ENCODE measurements at places on chromosomes 1 and 21. TPM values are rescaled to one million over a fixed set of nuclear protein-coding genes. Genes with fewer than 3 reads are reported as not detected.

Gene LY9
- 0.89 TPM for total RNA-seq

Gene INAVA
- 16.4 TPM for total RNA-seq

Gene NCAM2
- 7.1 TPM for total RNA-seq

Gene TFB2M
- total RNA-seq = 15.5 TPM

Gene LAD1
- total RNA-seq = 35.7 TPM

Gene CRYBG2
- 15.4 TPM for total RNA-seq

Gene SLAMF6
- 0.39 TPM for total RNA-seq

Gene CCDC181
- 0.30 TPM for total RNA-seq

Gene TSACC
- total RNA-seq = not detected

Gene DIO1
- not detected for total RNA-seq

DNA sequence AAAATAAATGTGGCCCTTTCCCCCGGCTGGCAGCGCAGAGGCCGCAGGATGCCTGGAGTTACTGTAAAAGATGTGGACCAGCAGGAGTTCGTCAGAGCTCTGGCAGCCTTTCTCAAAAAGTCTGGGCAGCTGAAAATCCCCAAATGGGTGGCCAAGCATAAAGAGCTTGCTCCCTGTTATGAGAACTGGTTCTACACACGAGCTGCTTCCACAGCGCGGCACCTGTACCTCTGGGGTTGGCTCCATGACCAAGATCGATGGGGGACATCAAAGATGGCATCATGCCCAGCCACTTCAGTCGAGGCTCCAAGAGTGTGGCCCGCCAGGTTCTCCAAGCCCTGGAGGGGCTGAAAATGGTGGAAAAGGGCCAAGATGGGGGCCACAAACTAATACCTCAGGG, 95.9 kb downstream of the LRIG2 start:
- no peak for DNase-seq

- DNase-seq = no peak
Measured at GRCh38 chr1:70891051-70891843, 156.4 kb downstream of the PTGER3 start.

- DNase-seq = no peak
Measured at GRCh38 chr1:223230161-223230881, 87.3 kb upstream of the TLR5 start.

- DNase-seq = no peak
Measured at GRCh38 chr1:65467536-65467935, 47.1 kb downstream of the LEPR start.

- DNase-seq = no peak
Measured at GRCh38 chr1:74652711-74653139, 20.9 kb downstream of the ERICH3 start.

- DNase-seq = peak; percentile 92
Measured at GRCh38 chr21:34129039-34129891, 55.9 kb downstream of the MRPS6 start.

GRCh38 chr1:40818264-40818961, 34.8 kb downstream of the KCNQ4 start:
- no peak for DNase-seq

DNA sequence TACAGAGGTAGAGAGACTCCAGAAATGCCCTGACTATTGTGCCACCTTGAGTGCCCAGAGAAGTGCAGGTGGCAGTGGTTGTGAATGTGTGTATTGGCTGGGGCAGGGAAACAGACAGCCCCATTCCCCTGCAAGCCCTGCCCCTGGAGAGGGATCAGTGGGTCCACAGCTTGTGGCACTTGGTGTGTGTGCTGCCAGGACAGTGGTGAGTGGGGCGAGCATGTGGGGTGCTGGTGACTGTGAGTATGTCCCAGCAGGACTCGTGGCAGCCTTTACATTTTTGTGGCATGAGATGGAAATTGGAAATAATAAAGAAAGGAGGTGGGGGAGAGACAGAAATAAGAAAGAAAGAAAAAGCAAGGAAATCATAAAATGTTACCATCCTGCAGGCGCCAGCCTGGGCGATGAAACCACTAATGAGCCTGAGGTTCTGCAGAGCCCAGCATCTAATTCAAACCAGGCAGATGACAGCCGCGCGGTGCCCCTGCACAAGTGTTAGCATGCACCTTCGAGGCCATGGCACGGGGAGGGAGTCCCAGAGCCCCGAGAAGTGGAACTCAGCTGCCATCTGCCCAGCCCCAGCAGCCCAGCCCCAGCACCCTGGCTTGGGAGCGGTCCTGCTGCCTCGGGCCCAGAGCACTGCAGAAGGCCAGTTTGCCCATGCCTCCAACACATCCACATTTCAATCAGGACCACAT, 49.1 kb upstream of the ZBTB40 start:
- DNase-seq = no peak

GRCh38 chr1:54477153-54477561, 70.9 kb upstream of the ACOT11 start:
- no peak for DNase-seq

DNA sequence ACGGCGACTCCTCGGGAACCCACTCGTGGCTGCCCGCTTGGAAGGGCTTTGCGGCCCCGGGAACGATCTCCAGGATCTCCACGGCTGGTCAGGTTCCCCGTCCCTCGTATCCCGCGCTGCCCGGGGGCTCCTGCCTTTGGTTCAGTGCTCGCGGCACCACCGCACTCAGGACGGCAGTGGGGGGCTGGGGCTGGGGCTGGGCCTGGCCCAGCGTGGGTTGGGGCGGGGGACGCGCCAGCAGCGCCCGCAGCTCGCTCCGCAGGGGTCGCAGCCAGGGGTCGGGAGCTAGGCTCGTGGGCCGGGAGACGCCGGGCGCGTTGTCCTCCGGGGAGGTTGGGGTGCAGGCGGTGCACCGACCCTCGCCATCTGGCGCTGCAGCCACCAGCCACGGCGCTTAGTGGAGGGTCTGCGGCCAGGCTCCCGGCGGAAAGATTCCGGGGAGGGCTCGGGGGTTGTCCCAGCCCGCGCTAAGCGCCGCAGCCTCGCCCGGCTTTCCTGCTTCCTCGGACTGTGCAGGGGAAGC, 8.9 kb downstream of the SIM2 start:
- no peak for DNase-seq

DNA sequence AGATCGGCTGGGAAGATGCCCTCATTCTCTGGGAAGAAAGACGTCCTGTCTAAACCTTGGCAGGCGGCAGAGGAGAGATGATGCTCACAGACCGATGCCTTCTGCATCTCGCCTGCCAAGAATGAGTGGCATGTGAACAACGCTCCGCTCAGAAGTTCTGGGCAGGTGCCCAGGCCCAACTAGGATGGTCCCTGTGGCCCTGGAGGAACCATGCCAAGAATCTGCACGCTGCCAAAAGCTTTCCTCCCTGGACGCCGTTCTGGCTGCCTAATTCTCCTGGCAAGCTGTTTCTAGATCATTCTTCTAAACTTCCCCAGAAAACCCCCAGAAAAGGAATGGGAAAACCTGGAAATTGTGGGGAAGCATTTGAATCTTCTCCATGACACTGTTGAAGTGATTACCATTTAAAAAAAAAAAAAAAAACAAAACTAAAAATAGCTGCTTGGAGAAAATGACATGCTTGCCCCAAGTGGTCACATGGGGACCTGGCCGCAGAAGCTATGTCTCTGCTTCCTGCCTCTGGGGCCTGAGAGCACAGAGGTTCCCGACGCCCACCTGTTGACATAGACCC, 440.9 kb downstream of the PRDM2 start:
- DNase-seq = no peak

GRCh38 chr1:44417351-44418021, 12.4 kb downstream of the RNF220 start:
- DNase-seq = no peak
